ENCODE measurements at places on chromosomes 1 and 21.

DNA sequence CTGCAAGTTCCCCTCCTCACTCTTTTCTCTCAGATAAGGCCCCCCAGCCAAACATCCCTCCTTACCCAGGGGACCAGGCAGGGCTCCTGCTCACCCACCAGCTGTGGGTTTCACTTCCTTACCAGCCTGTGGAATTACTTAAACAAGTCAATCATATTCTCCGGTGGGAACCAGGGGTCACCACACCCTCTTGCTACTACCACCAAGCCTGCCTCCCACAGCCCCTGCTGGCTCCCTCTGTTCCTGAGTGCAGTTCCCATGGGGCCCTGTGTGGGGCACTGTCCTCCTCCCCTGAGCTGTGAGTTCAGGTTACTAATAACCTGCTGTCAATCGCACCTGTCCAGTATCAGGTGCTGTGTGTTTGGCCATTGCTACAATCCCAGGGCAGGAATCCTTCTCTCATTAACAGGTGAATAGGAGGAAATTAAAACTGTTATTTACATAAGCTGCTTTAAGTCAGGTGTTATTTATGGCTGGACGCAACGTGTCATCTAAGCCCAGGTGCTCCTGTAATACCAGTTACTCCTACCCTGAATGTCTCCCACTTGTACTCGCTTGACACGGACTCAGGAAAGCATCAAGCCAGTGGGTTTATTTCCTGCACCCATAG lies 53.1 kb upstream of the LBR start:
- DNase-seq = peak; percentile 53

GRCh38 chr1:2300851-2301606 lies 72.9 kb downstream of the SKI start:
- DNase-seq = no peak

- no peak for DNase-seq
Measured at GRCh38 chr1:118947790-118948189, 40.4 kb downstream of the TBX15 start.

DNA sequence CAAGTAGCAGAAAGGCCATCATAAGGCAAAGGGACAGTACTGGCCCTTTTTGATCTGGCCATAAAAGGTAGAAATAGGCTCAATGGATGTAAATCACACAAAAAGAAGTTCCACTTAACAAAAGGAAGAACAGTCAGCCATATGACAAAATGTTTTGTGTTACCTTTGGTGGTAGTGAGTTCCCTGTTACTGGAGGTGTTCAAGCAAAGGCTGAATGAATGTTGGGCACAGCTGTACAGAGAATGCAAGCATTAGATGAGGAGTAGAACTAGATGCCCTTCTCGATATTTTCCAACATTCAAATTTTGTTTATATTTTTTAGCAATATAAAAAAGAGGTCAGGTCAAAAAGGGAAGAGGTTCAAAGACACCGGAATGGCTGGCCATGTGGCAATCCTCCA lies 20.0 kb downstream of the OLFML3 start:
- no peak for DNase-seq

DNA sequence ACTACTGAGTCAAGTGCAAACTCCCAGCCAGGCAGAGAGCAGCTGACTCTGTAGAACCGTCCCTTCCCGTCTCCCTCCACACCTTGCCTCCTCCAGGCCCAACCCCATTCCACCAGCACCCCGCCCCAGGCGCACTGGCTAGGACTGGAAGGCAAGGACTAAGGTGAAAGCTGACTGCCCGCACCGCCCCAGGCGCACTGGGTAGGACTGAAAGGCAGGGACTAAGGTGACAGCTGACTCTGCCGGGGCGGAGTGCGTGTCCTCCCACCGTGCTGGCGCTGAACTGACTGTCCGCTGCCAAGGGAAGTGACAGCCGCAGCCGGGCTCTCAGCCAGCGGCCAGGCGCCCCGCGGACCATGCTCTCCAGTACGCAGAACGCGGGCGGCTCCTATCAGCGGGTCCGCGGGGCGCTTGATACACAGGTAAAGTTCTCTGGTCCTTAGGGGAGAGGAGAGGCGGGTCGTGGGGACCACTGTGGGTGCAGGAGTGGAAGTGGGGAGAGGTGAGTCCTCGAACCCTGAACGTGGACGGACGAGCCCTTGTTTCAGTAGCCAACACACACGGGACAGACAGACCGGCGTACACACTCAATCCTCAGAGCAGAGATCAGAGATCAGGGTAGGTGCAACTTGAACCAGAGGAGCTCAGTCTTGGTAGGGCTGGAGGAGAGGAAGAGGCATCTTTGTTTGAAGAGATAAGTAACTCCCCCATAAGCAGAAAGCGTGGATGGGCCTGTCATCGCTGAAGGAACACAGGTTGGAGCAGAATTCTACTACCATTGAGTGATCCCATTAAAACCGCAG lies 58.0 kb downstream of the RBM11 start:
- DNase-seq = no peak

DNA sequence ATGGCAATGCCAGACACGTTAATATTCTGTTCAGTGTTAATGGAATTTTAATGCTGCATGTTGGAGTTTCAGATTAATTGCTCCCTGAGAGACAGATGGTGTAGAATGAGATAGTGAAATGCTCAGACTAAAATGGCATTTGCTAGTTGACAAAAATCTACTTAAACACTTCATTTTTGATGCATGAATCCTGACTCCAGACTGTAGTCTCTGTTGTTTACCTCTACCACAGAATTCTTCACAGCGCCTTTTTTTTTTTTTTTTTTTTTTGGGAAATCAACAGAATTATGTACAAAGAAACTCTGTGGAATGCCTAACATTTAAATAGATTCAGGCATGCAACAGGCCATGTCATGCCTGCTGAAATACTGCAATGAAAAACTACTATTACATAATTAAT lies 111.3 kb downstream of the PLPPR5 start:
- no peak for DNase-seq

GRCh38 chr1:184556665-184557064 lies 169.8 kb downstream of the C1orf21 start:
- DNase-seq = no peak

- DNase-seq = no peak
Measured at GRCh38 chr1:211468595-211468994, 23.4 kb downstream of the RD3 start.

- no peak for DNase-seq
Measured at GRCh38 chr1:10617318-10617717, 142.6 kb downstream of the PEX14 start.

DNA sequence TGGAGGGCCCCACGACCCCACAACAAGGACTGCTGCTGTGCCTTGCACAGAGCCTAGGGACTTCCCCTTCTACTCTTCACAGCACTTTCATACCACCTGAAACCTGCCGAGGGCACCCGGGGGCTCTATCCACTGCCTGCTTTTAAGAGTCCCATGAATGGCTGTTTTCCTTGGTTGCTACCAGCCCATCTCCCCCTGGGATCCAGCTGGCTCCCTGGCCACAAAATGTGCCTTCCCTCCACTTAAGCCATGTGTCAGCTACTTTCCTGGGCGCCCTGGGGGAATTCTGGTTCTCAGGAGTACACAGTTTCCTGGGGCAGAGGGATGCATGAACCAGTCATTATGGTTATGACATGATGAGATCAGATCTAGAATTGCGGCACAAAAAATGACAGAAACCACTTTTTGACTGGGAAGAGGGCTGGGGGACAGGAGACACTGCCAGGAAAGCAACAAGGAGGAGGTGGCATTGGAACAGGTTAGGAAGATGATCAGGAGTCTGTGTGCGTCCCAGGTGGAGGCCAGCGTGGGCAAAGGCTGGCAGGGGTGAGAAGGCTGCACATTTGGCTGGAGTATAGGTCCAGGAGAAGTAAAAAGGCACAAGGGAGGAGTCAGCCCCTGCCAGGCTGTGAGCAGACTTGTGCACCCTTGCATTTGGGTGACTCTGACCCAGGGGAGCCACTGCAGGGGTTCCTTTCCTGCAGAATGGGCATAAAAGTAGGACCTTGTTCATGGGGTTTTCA lies 3.2 kb upstream of the TNFRSF8 start:
- DNase-seq = no peak

DNA sequence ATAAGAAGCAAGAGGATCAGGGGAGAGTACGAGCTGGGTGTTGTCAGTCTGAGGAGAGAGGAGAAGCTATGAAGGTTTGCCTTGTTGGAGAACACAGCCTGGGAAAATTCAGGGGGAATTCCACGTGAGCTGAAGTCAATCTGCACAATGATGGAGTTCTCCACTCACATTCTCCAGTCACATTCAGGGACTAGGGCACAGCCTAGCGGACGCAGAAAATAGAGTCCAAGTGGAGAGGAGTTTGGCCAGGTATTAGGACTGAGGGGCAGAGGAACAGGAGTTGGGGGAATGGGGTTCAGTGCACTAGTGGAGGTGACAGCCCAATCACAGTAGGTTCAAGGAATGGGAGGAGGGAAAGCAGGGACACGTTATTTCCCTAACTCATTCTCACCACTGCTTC lies 124.0 kb downstream of the KCNH1 start:
- DNase-seq = no peak

- DNase-seq = no peak
Measured at GRCh38 chr21:46622226-46622625, 13.2 kb upstream of the PRMT2 start.

DNA sequence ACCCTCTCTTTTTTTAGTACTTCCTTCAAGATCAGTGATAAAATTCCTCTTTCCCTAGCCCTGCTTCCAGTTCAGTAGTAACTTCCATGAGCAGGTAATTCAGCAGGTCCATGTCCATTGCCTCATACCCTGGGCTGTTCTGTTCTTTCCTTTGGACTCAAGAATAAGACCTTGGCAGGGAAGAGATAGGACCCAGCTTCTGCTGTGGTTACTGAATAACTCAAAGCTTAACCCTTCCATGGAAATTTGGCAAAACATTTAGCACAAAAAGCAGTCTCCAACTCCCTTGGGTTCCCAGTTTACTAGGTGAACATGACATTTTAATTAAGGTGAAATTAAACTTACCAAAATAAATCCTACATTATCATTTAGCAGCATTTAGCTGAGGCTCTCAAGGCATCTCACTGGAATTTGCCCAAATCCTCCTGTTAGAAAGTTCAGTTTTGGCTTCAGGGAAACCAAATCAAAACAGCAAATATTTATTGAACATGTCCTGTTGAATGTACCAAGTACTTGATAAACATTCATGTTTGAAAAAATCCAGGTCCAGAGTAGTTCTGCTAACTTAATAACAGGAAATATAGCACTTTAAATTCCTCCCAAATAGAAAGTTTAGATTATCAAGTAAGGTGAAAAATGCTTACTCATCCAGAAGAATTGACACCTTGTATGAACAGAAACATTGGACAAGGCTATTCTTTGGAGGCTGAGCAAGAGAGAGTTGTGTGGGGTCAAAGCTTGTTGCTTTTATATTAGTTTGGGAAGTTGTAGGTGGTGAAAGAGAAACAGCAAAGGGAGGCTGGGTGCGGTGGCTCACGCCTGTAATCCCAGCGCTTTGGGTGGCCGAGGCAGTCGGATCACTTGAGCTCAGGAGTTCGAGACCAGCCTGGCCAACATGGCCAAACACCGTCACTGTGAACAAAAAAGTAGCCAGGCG lies 8.4 kb upstream of the SERPINC1 start:
- no peak for DNase-seq

DNA sequence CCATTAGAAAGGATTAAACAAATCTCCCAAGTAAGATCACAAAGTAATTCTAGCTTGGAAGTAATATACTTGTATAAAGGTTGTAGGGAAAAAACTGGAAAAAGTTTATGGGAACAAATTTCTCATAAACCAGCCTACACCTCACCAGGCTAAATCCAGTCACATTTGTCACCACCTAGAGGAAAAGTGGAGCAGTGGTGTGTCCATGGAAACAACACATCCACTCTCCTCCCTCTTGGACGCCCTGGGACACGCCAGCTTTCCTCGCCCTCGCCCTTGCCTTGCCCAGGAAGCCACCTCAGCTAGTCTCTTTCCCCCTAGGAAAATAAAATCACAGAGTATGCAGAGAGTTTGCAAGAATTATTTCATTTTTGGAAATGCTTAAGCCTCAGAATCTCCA lies 2.2 kb downstream of the PALMD start:
- no peak for DNase-seq

DNA sequence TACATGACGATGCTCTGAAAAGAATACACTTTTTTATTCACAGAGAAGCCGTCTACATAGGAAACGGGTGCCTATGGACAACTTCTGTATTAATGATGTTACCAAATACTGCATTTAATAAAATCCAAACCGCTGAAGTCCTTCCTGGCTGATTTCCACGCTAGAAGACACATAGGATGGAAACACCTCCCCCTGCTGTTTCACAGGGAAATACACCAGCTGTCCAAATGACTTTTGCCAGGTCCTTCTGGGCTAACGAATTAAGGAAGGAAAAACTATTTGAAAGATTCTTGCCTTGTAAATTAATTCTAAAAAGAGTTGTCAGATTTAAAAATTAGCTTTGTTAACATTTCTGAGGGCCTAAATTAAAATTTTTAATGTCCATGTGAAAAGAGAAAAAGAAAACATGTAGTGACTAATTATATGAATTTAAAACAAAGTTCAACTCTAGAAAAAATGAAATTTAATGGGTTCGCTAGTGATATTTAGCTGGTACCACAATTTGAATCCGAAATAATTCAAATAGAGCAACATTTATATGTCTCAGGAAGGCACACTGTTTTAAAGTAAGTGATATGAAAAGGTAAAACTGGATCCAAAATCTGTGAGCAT lies 146.0 kb downstream of the RERE start:
- no peak for DNase-seq

DNA sequence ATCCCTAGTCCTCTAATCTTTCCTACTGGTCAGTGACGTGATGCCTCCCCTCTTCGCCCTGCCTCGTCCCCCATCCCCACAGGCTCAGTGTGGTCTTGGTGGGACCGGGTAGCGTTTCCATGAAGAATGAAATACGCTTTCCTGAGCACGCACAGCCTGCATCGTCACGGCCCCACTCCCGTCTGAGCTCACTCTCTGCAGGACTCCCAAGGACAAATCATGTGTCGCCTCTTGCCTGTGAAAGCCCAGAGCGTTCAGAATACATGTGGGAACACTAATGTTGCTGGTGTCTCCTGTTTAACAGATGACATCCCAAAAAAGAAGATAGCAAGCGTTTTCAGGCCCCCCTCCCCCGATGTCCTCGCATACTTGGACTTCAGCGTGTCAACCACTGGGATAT lies 49.2 kb downstream of the S100B start:
- no peak for DNase-seq

- peak; percentile 99 for DNase-seq
Measured at GRCh38 chr1:145891587-145892485, 6.2 kb upstream of the ANKRD35 start.

GRCh38 chr1:43431676-43432075 lies 22.1 kb downstream of the HYI start:
- no peak for DNase-seq

DNA sequence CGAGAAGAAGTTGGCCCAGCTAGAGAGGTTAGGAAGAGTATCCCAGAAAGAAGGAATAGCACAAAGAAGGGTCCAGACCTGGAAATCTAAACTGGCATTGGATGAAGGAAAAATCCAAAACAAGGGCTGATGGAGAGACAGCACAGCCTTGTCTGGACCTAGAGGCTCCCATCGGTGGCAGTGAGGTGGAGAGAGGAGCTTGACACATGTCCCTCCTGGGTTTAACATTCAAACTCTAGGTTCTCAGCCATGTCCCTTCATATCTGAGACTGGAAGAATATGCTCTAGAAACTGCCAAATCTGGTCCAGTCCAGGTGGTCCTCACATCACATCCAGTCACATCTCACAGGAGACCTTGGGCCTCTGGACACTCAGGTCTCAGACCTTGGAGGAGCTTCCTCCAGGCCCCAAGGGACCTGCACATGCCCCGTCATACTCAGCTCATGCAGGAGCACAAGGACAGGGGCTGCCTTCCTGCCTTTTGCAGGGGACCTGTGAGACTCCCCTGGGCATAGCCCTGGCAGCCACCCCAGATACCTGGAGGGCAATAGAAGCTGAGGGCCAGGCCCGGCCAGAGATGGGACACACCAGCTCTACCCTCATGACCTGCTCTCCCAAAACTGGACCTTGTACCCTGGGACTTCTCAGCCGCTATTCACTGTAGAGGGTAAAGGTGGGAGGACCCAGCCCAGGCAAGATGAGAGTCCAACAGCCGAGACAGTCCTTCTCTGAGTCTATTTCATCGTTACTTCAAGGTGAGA lies 7.5 kb downstream of the TMEM125 start:
- no peak for DNase-seq

All from SHP77 treated with DMSO at 0.1 percent for 48 hours (cell line).